ENCODE measurements at places on chromosomes 12 and 14.

GRCh38 chr12:14841761-14842160, 1.6 kb downstream of the ART4 start:
- DNase-seq = no peak

DNA sequence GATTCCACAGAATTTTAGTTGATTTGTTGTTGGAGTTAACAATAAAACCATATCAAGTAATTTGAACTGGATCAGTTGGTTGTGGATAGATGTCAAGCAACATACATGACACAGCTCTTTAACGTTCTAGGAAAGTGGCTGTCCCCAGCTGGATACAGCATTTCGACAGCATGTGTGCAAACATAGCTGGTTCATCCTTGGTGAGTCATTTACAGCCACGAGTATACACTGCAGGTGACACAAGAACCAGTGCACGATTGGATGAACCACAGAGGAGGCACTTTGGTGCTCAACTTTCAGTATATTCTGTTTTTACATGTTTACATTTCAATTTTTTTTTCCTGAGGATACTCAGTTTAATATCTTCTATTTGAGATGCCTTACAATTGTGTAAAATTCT, 242.4 kb downstream of the TMEM117 start:
- DNase-seq = no peak

DNA sequence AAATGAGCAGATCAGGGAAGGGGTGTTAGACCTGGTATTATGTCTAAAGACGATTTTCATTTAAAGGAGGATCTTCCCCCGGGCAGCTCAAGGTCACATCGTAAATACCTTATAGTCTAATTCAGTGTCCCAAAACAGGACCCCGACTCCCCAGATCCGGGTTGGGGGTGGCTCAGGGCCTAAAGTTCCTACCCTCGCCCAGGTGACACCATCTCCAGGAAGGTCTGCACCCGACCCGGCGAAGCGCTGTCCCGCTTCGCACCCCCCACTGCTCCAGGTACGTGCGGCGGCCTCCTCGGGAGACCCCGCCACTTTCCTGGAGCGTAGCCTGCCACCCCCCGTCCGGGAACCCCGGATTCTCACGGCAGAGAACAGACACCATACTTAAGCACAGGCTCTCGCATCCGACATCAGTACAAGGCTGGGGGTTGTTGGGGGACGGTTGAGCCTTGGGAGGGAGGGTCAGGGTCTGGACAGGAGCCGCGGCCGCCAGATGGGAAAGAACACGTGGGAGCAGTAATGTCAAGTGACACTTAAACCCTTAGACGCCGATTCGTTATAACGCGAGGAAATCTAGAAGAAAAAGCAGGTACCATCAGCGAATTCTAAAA, 556 bp downstream of the TIMM9 start:
- peak; percentile 50 for DNase-seq

DNA sequence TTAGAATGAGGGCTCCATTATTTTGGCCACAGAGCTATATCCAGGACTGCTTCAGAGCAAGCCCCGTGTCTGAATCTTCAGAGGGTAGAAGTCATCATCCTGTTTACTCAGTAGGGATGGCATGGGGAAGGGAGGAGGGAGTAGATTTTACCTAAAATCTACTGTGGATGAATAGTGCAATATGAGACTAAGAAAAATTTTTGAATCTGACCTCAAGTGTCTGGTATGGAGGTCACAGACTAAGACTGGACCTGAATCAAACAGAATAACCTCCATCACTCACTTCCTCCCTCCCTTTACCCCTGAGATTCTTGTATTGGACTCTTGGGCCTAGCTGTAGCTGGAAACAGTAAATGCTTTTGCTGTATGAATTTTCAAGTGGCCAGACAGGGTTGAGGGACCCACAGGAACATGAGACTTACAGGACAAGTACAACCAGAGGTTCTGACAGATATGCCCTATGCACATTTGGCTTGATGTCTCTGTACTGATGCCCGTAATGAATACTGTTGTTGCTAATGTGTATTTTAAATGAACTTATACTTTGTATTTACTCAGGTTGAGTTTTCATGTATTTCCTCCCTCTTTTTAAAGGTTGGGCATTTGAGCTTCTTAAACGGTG, 78.5 kb downstream of the CCDC91 start:
- no peak for DNase-seq

DNA sequence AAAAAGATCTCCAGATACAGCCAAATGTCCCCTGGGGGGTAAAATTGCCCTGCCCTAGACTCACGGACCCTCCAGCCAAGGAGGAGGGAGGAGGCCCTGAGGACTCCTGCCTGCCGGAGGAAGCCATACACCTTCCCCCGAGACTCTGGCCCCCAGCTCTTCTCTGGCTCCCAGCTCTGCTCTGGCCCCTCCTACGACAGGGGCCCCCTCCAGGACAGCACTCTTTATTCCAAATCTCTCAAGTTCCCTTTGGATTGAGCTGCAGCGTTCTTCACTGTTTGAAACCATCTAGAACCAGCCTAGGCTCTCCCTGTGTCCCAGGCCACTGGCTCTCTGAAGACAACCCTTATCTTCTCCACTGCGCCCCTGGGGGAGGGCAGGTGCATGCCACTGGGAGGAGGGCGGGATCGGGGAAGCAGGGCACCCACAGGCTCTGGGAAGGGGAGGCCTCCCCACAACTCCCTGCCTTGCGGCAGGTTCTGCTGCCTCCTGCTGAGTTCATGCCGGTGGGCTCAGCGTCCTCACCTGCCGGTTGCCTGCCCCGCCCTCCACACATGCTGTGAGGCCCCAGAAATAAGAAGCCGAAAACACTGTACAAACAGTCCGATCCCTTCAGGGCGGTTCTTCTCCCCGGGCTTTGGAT, 112.7 kb downstream of the DICER1 start:
- no peak for DNase-seq

- DNase-seq = no peak
Measured at GRCh38 chr12:48882315-48882687, 16.6 kb upstream of the RND1 start.

GRCh38 chr12:127761880-127762279, 505.1 kb upstream of the TMEM132C start:
- no peak for DNase-seq

GRCh38 chr14:103104654-103105452, 10.3 kb downstream of the EXOC3L4 start:
- DNase-seq = peak; percentile 87

DNA sequence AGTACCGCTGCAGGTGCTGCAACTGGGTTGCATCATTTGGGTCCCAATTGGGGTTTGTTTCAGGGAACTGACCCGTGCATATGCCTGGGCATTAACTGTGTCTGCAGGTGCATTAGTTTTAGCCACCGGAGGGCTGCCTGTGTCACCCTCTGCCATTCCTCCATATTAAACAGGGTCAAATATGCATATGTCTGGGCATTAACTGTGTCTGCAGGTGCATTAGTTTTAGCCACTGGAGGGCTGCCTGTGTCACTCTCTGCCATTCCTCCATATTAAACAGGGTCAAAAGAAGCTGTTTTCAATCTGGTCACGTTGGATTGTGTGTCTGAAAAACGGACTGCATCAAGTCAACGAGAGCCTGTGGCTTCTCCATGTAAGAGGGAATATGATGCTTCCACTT, 1317.0 kb downstream of the TMEM121 start:
- DNase-seq = no peak

DNA sequence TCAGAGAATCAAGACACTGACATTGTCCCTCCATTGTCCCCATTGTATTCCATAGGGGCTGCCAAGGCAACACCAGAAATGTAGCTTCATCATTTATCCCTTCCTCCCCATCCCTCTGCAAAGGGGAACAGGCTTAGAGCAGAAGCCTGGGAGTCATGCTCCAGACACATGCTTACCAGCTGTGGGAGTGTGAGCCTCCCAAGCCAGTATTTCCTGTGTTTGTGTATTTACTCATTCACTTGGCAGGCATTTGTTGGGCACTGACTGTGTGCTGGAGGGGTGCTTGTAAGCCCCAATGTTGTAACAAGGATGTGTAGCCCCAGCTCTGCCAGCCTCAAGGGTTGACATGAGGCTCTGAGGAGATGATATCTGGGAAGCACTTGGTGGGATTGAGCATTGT, 46.0 kb upstream of the TCL1A start:
- no peak for DNase-seq

DNA sequence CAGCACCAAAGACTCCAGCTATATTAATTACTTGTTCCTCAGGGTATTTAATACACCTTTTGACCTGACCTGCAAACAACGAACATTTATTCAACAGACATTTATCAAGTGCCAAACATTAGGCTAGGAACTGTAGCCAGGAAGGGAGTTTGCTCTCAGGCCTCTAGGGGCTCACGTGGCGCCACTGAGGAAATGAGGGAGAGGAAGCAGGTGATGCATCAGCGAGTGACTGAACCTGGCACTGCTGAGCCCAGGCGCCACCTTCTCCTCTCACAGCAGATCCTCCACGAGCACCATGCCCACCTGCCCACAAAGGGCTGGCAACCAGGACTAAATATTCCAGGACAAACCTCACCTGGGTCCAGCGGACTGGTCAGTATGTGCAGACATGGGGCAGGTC, 50.2 kb downstream of the SETD3 start:
- DNase-seq = peak; percentile 52

GRCh38 chr12:32027684-32028365, 68.6 kb downstream of the RESF1 start:
- no peak for DNase-seq

DNA sequence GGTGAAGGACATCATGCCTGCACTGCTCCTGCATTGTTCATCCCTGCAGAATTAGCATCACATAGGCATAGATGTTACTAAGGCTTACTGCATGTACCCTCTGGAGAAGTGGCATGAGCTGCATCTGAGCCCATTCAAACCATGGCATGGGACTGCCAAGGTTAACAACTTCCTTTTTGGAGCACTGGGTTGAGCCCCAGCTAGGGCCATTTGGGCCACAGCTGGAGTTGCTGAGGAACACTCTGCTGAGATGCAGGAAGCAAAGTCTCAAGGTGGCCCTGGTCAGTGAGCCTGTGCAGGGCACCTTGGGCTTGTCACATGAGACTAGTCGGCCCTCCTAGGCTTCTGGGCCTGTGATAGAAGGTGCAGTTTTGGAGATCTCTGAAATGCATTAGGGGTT, 511.2 kb downstream of the C12orf50 start:
- DNase-seq = no peak

- no peak for DNase-seq
Measured at GRCh38 chr12:54228471-54228870, 39.7 kb upstream of the SMUG1 start.

DNA sequence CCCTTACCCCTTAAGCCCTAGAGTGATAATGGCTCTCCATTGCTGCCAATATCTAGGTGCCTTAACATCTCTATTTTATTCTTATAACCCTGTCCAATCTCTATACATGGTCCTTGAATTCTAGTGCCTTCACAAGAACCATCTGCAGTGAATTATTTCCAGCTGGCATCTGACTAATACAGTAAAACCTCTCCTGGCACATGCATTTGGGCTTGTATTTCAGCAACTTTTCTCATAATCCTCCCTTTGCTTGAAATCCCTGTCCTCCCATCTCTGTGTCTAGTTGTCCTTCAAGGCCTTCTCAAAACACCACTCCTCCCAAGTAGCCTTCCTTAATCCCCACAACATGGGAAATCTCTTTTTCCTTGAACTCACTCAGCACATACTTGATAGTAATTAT, 14.2 kb upstream of the HMGA2 start:
- DNase-seq = no peak

- DNase-seq = no peak
Measured at GRCh38 chr14:59344691-59345455, 120.3 kb downstream of the GPR135 start.

GRCh38 chr14:33114331-33114730, 175.7 kb downstream of the NPAS3 start:
- no peak for DNase-seq

DNA sequence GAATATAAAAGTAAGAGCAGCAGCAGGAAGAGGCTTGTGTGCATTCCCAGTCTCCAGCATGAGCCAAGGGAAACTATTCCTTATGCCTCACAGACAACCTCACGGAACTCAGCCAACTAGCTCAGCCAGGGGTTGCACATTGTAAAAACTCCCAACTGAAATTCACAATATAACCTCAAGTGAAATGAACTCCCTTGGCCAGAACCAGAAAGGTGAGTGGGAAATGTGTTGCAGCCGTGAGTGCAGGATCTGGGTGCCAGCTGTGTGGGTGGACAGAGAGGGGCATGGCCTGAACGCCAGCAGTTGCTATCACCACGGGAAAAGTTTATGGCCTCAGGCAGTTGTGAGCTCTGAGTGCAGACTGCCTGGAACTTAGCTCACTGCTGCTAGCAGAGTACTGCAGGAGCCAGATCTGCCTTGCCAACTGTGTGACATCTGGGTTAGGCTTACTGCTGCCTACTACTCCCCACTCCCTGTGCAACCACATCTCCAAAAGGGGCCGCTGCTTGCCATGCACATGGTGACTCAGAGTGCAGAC, 2.3 kb upstream of the CLEC1A start:
- DNase-seq = no peak

GRCh38 chr12:45338272-45338671, 122.4 kb downstream of the ANO6 start:
- DNase-seq = no peak

DNA sequence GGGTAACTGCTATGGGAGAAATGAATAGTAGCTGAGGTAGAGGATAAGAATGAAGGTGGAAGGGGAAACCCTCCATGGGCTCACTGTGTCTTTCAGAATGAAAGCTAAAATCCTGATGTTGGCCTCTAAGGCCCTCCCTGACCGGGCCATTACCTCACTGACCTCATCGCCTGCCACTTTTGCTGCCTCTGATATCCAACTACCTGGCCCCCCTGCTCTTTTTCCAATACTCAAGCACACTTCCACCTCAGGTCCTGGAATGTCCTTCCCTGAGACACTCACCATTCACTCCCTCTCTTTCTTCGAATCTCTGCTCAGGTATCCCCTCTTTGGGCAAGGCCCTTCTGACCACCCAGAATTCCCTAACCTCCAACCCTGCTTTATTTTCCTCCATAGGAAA, 1.4 kb upstream of the BATF start:
- no peak for DNase-seq

- no peak for DNase-seq
Measured at GRCh38 chr12:132279184-132279889, 50.1 kb downstream of the GALNT9 start.

GRCh38 chr12:21026302-21026701, 104.7 kb upstream of the SLCO1B1 start:
- no peak for DNase-seq

DNA sequence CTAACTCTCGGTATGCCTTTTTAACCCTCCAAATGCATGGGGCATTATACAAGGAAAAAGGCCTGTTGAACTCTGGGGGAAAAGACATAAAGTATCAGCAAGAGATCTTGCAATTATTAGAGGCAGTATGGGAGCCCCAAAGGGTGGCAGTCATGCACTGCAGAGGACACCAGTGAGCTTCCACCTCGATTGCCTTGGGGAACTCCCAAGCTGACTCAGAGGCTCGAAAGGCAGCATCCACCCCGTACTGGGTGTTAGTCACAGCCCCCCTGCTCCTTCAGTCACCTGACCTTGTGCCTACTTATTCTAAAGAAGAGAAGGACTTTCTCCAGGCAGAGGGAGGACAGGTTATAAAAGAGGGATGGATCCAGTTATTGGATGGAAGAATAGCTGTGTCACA, 781.4 kb upstream of the TMEM132C start:
- no peak for DNase-seq

DNA sequence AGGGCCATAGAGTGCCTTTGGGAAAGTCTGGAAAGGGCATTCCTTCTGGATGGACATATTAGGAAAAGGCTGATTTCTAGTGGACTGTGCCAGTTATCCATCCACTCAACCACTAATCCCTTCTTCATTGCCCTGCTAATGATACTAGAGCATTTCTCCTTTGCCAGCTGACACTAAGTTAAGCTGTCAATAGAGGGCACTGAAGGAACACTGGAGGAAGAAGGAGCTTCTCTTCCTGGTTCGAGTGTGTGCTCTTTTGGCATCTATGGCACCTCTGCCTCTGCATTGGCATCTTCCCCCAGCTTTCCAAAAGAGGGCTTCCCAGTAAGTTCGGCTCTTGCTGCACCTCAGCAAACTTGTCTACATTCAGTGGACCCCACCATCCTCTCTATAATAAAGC, 165.4 kb downstream of the DERA start:
- peak; percentile 32 for DNase-seq
